Fibroblast of skin of back (primary cell): ENCODE measurements at places on chromosomes 3 and 15.

- no peak for DNase-seq
These were observed 12.7 kb downstream of the KLF15 start for GRCh38 chr3:126344380-126345041.

DNA sequence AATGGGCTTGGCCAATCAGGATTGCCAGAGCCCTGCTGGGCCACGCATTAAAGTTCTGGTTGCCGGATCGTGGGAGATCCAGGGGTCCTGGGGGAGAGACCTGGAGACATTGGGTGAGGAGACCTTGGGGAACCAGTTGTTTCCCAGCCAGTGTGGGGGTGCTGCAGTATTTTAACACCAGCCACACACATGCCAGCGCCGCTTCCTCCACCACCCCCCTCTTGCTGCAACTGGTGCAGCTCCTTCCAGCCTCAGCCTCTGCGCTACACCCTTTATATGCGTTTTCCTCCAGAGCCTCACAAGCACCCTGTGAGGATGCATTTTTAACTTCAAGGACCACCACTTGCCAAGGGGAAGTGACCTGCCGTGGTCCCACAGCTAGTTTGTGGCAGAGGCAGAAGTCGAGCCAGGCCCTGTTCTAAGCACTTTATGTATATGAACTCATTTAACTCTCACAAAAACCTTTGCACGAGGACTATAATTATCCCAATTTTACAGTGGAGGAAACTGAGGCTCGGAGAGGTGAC lies 29.4 kb upstream of the GRIP2 start:
- no peak for DNase-seq

DNA sequence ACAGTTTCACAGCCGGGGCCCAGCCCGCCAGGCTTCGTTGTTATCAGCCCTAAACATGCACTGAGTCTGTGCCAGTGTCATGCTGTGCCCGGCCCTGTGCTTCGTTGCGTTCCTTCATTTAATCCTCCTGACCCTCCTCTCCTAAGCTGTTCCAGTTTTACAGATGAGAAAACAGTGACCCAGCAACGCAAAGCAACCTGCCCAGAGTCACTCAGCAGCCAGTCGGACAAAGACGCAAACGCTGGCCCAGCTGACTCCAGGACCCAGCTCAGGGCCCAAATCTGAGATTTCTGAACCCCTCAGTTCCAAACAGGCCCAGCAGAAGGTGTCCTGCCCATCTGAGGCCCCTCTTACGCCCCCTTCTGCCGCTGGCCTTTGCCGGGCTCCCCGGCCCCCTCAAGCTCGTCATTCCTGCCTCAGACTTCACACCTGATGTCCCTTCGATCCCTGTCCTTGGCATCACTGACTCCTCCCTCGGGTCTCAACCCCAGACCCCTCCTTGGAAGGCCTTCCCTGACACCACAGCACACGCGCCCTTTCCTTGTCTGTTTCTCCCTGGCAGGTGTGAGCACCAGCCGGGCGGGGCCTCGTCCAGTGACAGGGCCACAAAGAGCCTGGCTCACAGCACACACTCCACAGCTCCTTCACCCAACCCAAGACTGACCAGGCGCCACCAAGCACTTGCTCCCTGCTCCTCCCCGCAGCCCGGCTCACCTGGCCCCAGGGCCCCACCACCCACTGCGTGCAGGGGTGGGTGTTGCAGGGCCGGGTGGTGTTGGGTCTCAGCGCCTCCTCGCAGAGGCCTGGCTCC lies 48.1 kb downstream of the ADAMTS7 start:
- DNase-seq: no peak

DNA sequence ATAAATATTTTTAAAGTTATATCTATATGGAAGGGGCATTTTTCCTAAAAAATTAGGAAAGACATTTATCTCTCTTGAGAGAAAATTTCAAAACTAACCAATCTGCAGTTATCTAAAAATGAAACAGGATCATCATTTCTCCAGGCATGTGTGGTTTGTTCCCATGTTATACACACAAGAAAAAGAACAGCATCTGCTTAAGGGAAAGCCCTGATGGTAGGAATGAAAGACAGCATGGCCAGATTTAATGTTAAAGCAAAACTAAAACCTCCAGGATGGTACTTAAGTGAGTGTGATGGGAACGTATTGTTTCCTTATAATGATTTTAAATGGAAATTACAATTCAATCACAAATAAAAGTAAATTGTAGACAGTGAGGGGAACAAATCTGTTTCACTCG lies 46.2 kb upstream of the GYG1 start:
- DNase-seq: no peak

DNA sequence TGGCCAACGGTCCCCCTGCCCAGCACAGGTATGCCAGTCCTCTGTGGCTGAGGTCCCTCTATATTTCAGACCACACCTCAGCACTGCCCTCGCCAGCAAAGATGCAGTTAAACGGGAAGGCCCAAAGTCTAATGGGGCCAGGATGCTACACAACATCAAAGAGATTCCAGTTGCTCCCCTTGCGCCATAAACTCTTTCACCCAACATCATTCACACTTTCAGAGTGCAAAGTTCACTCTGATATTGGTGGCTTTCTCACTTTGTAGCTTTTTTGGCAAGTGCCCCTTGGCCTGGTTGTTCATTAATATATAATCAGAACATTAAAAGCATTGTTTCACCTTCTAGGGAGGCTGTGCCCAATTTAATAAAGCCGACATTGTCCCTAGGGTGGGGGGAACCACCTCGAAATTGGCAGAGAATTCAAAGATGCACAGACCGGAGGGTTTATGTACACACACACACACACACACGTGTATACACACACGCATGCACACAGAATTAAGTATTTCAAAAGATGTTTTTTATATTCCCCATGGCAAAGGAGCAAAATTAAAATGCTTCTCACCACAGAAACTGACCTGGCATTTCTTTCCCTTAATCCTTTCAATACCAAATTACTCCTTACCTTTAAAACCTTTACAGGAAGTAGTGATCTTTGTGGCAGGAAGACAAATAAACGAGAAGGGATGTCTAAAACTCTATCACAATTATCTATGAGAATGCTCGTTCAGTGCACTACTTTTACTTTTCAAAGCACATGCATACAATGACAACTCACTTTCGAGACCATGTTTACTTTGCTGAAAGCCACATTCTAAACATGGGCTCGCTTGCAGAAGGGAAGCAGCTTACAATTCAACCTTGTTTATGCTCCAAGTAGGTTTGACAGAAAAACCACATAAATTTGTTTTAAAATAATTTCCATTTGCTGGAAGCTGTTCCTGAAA lies 19.5 kb downstream of the LRIG1 start:
- DNase-seq: no peak

DNA sequence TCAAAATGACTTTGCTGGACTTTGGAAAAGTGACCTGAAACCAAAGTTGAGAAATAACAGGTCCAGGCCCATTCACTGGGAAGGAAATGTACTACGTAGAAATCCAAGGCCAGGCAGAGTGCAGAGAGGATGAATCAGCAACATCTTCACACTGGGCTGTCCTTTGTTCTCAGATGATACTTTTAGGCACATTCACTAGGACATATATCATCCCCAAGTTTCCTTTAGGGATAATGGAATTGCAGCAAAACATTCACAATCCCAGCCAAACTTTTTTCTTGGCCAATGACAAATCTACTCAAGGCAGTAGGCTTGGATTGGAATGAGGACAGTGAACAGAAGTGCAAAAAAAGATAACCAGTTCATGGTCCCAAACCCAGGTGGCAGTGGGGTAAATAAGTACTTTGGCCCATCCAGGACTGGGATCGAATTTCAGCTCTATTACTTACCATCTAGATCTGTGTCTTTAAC lies 75.1 kb downstream of the CLDN11 start:
- DNase-seq: no peak

DNA sequence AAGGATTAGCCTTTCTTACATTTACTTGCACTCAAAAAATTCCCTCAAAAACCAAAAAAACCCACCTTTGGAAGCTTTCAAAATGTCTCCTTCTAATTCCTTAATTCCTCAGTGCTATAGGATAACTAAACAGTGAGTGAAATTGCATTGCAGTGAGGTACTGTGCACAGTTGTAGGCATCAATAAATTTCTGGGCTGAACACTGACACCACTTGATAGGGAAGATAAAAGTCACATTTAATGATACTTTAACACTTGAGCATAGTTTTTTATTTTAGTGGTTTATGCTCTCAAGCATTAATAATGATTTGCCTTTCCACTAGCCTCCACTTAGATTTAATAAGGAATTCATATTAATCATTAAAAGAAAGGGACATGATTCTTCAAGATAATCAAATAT lies 52.3 kb downstream of the MAP2K5 start:
- DNase-seq: no peak

DNA sequence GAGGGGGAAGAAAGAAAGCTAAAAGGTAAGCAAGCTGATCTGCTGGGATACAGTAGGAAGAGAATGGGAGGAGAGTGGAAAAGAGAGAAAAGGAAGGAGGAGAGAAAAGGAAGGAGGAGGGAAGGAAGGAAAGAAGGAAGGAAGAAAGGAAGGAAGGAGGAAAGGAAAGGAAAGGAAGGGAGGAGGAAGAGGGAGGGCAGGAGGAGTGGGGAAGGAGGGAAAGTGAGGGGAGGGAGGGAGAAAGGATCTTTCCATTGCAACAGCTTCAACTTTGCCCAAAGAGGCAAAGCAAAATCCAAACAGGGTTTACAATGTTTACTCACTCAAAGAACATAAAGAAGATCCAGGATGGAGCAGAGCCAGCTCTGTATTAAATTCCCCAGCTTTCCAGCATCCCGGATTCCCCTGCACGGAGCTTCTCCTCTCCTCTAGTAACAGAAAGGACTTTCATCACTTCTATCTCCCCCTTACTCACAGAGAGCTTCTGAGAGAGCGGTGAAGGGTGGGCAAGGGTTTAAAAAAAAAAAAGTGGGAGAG lies 494.2 kb upstream of the PROK2 start:
- no peak for DNase-seq

- no peak for DNase-seq
These were observed 34.9 kb upstream of the HEG1 start for GRCh38 chr3:125090649-125091048.

- no peak for DNase-seq
These were observed 171.5 kb upstream of the LINGO1 start for GRCh38 chr15:77804210-77804609.

DNA sequence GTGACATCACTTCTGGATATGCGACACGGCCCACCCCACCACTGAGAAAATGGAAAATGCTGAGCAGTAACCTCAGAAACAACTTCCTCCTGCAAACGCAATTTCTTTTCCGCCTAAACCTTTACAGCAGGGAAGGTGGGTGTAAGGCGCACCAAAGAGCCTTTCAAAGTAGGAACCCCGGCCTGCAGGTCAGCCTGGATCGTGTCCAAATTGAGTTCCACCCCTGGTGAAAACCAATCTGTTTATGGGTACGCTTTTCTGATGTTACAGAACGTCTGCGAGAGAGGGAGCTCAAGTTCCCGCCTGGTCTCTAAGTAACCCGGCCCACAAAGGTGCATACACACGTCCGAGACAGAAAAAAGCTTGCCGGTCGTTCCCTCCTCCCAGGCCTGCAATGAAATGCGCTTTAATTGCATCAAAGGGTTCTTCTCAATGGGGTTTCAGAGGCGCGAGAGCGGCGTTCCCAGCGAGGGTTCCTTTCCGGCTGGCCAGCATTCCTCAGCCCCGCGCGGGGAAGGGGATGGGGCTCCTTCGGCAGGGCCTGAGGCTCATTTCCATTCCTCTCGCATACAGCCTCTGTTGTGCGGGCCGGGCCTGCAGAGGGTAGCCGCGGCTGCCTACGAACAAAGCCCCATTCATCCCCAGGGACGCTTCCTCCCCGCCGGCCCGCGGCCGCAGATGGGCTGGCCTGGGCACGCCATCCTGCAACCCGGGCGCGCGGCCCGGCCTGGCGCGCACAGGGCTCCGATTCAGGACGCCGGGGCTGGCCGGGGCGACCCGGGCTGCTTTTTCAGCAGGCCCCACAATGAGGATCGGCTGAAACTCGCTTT lies 138.1 kb downstream of the TMCO5A start:
- peak; percentile 76 for DNase-seq

DNA sequence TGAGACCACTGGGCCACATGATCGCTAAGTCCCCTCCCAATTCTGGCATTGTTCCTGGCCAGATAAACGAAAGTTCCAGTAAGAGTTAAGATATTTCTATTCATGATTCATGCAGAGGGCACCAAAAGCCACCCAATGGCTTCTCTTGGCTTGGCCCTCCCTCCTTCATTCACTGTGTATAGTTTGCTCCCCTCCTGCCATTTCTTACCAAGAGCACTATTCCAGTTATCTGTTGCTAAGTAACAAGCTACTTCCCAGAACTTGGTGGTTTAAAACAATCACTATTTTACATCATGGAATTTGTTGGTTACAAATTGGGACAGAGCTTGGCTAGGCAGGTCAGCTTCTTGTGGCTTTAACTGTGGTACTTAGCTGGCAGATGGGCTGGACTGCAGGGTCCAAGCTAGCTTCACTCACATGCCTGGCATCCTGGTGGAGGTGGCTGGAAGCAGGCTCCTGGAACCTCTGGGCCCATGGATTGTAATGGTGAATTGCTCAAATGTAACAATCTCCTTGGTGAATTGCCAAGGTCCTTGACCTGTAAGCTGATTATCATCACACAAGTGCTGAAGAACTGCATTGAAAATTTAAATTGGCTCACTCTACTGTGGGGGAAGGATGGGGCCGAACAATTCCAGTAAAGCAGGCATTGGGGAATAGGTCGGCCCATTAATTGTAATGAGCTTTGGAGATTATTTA lies 16.6 kb downstream of the EAF1 start:
- DNase-seq: no peak

GRCh38 chr3:190877925-190878324 lies 15.4 kb upstream of the GMNC start:
- DNase-seq: no peak

DNA sequence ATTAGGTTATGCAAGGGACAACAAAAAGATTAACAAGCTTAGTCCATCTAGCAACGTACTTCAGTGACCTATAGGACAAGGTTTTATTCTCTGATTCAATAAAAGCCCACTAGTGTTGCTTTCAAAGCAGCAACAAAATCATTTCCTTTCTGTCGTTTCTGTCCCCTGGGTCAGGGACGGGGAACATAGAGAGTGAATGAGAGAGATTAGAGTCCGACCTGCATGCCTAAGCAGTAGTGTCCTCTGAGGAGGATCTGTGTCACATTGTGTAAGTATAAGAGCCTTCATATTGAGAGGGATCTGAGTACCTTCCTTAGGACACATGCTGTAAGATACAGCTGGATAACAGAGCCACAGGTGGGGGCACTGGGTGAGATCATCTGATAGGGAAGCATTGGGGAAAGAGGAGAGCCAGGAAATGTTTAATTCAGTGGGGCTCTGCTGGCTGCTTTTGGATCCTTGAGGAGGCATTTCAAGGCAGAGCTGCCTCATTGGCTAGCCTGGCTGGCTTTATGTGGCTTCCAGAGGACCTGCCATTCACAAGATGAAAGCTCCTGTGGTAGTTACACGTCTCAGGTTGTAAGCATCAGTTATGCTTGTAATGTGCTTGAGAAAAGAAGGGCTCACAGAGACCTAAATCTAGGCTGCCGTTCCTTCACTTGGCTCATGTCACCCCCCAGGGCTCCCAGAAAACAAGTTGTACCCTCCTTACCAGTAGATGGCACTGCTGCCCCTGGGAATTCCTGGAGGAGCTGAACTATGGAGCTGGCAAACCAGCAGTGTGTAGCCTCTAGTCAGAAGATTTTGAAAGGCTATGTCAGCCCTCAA lies 2.7 kb downstream of the TMEM108 start:
- DNase-seq: peak; percentile 79

- DNase-seq: no peak
These were observed 220.1 kb downstream of the TBC1D2B start for GRCh38 chr15:77857419-77857818.

GRCh38 chr3:24110051-24110450 lies 165.0 kb downstream of the NR1D2 start:
- DNase-seq: peak; percentile 18

GRCh38 chr3:159417761-159418160 lies 570.9 kb upstream of the IL12A start:
- no peak for DNase-seq

GRCh38 chr15:48176112-48176511 lies 2.0 kb downstream of the MYEF2 start:
- DNase-seq: peak; percentile 11
